ENCODE measurements at places on chromosomes 3 and 15.

DNA sequence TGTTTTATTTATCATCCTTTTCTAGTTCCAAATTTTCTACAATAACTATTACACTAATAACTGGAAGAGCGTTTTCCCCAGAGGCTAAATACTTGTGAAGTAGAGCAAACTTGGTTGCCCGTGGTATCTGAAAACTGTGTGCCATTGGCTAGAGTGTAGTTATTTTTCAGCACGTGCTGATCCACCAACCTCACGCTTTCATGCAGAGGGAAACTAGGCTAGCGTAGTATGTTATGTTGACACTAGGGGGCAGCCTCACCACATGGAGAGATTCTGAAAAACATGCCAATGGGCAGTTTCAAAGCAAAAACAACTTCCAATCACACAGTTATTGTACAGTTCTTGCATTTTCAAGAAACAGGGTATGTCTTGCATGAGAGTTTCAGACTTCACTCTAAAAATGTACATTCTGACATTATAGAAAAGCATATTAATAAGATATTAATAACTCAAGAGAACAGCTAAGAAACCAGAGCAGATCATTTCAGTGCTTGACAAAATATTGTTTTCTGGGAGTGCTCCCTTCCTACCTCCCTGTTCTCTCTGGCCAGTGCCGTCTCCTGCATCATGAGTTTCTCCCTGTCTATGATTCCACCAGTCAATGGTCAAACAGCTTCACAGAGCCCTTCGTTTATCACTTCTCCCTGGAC is 39.7 kb downstream of the SPATA12 start:
- peak; percentile 78 for DNase-seq

GRCh38 chr3:182967218-182968204 is 12.8 kb downstream of the DCUN1D1 start:
- no peak for DNase-seq

DNA sequence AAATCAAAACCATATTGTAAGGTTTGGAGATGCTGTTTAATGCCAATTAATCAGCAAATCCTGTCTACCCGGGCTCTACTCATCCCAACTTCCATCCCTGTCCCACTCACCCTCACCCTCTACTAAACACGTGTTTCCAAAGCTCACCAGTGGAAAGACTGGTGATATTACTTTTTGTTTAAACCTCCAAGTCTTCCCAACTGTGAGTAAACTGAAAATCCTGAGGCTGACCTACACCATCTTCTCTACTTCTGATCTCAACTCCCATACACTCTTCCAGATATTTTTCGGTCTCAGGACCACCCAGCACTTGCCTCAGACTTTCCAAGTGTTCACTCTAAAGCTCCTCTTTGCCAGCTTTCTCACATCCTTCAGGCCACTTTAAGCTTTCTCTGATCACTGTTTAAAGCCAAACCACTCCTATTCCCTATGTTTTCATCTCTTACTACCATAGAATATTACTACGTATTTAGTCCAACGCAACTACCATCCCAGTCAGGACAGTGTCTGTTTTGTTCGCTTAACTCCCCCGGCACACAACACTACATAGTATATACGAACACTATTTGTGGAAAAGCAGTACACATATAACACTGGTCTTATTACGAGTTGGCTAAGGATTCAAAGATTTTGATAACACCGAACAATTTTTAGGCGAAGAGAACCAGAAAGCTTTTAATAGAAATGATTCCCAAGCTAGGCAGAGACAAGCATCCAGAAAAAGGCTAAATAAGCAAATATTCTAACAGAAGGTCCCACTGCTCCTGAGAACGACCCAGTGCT is 684 bp downstream of the RPL4 start:
- no peak for DNase-seq

GRCh38 chr15:93428150-93428549 is 339.1 kb upstream of the RGMA start:
- peak; percentile 15 for DNase-seq

DNA sequence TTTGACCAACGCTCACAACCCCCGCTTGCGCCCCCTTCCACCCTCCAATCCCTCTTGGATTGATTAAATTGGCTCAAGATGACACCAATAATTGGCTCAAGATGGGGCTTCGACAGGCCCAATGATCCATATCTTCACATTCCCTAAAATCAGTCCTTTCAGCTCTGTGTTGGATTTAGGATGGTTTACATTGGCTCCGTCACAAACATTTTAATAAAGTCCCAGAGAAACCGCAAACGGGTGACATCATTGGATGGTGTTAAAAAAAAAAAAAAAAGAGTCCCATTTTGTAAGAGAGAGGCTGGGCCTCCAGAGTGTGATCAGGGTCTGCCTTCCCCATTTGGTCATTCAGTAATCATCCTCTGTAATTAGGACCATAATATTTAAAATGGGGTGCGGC is 113.4 kb upstream of the MRPS22 start:
- no peak for DNase-seq

GRCh38 chr3:38090453-38090852 is 46.5 kb downstream of the ACAA1 start:
- no peak for DNase-seq

- DNase-seq, result no peak
Observed at GRCh38 chr3:114904633-114905032, 242.5 kb downstream of the ZBTB20 start.

- DNase-seq, result no peak
Observed at GRCh38 chr15:70054884-70055387, 42.8 kb downstream of the TLE3 start.

GRCh38 chr3:32121137-32121536 is 14.7 kb downstream of the GPD1L start:
- DNase-seq, result no peak

DNA sequence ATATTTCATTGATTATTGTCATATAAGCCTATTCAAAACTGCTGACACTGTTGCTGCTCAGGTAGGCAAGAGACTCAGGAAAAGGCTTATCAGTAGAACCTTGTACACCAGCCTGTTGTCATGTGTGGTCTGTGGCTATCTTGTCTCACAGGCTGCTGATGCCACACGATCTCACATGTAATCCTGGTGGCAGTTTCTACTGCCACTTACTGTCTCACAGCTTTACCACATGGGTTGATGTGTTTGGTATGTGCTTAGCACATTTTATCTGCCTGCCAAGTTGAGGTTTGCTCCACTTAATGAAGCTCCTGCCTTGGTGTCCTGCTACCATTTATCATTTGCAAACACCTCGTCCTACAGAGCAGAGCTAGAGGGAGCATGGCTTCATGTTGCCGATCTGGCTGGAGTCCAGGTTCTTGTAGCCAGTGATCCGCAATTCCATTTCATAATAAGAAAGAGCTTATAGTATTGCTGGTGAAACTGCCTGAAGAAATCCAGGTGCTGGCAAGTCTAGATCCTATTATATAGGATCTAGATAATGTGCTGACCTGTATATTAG is 637.9 kb downstream of the NLGN1 start:
- peak; percentile 31 for DNase-seq

DNA sequence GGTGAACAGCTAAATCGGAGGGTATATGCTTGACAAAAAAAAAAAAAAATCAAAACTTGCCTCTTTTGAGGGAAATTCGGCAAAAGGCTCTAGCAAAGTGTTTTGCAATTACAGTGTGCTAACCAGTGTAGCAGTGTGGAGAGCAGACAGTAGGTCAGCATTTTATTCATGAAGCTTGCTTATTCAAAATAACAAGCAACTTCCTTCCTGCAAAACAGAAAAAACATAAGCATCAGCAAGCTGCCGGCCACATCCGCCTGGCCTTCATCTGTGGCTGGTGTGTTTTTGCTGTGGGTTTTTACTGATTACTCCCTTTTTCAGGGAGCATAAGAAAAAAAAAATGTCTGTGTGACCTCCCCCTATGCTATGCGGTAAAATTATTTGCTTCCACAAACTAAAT is 434.1 kb downstream of the OCA2 start:
- DNase-seq, result no peak

DNA sequence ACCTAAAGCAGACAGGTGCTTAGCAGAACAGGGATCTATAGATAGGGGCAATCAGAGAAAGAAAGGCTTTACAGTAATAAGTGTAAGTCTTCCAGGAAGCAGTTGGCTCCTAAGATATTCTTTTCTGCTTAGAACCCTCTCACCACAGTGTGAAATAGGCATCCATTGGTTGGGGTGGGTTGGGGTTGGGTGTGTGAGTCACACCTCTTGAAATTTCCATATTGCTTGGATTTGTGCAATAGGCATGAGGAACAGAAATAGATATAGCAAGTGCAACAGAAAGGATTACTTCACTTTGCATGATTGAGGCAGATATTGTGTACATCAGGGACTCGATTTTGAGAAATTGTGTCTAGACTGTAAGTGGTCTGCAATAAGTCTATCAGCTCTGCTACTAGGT is 200.1 kb upstream of the GAP43 start:
- DNase-seq, result no peak

DNA sequence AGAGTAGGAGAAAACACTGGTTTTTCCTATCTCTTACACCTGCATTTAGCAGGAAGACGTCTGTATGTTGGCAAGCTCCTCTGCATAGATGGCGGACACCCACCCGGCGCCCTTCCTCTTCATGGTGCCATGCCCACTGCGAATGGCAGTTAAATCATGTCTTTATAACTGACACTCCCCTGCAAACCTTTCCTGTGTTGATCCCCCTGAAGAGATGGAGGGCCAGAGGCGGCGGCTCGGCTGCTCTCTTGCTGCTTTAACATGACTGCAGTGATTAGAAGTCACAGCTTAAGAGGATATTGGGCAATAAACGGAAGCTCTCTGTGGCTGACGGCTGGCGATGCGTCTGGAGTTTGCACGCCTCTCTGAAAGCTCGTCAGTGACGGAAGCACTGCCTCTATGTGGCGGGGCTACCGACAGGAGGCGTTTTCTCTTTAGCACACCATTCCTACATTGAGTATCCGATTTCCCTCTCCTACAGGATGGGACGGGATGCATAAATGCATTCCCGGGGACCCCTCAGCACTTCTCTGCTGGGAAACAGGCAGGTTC is 25.5 kb upstream of the SNRPA1 start:
- no peak for DNase-seq

Measured in NCI-H1417 (cell line).